ENCODE measurements at places on chromosomes 11 and 22.
A peak's percentile ranks its signal among the peaks of the same experiment; 100 is the strongest.

DNA sequence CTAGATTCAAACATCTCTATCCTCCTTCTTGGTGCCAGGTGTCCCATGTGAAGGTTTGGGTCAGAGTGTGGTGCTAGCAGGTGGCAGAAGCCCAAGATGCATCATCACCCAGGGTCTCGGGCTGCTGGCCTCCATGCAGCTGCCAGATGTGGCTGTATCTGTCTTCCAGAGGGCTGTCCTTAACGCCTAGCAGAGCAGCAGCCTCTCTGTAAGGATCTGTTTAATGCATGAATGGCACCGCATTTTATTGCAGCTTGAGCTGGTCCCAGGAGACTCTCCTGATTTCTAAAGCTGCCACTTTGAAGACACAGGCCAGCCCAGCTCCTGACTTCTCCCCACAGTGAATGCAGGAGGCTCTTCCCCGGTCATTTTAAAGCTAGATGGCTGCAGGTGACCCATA, 26.3 kb downstream of the SLC1A2 start:
- DNase-seq, result peak; percentile 18

- DNase-seq, result no peak
Observed at GRCh38 chr11:61685617-61685967, 5.4 kb downstream of the DAGLA start.

DNA sequence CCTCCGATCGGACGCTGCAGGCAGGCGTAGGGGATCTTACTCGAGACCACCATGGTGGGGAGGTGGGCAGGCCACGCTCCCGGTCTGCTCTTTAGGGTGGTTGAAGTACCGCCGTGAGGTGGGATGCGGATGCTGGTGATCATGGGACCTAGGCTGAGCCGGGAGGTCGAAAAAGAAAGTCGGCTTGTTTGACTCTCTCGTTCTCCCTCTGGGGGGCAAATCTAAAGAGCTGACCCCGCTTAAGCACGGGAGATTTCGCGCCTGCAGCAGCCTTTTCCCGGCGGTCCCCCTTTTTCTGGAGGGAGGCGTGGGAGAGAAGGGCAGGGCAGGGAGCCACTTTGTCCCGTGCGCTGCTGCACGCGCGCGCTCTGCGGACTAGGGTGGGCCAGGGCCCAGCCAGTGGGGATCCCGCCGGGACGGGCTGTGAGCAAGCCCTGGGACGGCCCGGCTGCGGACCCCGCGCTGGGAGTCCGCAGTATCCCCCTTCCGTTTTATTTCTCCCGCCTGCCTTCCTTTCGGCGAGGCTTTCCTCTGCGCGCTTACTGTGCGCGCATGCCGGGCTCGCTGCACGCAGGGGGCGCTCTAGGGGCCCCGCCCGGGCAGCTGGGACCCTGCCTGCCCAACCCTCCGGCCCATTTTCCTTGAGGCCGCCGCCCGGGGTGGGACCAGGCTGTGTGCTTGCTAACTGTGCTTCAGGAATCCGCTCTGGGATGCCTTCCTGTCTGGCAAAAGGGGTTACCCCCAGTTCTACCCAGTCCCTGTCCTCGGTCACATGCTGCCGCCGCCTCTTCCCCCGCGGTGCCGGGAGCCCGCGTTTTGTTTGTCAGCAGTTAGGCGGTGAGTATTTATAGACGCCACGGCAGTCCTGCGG, 81.0 kb downstream of the PRR5L start:
- peak; percentile 58 for DNase-seq

- no peak for DNase-seq
Observed at GRCh38 chr11:120516461-120517389, 5.2 kb downstream of the GRIK4 start.

DNA sequence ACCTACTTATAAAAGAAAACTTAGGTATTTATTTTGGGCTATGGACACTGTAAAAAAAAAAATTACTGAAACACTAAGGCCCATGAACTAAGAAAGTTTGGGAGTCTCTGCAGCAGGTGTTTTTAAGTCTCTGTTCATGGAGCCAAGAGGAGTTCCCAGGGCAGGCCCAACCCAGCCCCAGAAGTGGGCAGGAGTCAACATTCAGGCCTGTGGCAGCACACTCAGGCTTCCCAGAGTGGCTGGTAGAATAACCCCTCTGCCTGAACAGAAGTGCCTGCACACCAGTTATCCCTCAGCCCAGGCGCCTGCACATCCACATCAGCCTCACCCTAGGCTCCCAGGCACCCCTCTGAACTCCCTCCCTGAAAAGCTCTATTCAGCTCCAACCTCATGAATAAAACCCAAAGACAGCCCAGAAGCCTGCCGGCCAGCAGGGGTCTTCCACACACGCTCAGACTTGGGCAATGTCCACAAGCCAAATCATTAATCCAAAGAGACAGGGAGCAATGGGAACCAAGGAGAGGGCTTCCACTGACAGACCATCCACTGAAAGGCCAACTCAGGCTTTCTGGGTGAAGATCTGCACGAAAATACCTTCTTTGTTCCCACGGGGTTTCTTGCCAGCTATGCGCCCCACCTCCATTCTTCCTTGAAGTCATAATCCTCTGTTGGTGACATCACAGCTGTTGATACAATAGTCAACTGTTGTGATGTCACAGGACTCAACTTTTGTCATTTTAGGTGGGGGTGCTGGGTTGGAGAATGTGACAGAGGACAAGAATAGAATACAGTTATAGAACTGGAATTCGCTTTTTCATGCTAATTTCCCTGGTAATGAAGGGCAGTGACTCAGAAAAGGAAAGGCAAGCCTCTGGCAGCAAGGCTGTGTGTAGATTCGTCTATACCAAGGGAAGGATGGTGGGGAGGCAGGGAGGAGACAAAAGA, 83.7 kb downstream of the RPL27A start:
- DNase-seq, result peak; percentile 78

GRCh38 chr11:20111871-20112270, 48.4 kb downstream of the DBX1 start:
- DNase-seq, result no peak

DNA sequence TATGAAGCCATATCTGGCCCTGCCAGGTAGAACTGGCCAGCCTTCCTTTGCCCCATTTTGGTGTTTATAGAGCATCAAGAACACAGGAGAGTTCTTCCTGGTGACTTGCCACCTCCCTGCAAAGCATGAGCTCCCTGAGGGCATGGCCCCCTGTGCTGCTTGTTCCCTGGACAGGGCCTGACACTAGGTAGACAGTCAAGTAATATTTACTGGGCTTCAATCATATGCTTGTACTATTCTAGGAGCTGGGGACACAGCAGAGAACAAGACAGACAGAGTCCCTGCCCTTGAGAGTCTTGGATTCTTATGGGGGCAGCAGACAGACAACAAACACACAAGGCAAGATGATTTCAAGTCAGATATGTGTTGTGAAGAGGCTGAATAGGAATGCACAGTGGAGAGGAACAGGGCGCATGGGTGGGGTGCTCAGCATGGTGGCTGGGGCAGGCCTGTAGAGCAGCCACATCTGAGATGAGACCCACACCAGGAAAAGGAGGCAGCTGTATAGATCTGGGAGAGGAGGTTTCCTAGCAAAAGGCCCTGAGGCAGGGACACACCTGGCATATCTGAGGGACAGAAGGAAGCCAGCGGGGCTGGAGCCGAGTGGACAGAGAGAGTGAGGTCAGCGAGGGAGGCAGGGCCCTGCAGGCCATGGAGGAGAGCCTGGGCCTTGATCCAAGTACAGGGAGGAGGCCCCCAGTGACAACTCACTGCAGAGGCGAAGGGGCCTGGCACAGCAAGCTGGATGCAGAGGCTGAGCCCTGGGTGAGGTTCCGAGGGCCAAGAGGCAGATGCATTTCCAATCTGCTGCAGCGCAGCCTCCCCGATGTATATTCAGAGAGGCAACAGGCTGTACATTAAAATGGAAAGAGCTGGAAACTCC, 10.2 kb upstream of the CBX6 start:
- no peak for DNase-seq

DNA sequence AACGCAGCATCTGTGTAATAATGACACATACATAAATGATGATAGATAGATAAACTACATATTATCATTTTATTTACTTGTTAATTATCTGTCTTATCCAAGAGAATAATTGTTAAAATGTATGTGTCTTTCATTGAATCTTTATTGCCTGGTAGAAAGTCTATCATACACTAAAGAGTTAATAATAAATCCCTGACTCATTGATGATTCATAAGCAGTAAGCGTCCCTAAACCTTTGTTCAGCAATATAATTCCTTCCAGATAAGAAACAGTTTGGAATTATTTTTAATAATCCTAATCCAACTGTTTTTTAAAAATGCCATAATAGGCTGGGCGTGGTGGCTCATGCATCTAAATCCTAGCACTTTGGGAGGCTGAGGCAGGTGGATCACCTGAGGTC, 655.6 kb upstream of the CNTN5 start:
- DNase-seq, result peak; percentile 13

DNA sequence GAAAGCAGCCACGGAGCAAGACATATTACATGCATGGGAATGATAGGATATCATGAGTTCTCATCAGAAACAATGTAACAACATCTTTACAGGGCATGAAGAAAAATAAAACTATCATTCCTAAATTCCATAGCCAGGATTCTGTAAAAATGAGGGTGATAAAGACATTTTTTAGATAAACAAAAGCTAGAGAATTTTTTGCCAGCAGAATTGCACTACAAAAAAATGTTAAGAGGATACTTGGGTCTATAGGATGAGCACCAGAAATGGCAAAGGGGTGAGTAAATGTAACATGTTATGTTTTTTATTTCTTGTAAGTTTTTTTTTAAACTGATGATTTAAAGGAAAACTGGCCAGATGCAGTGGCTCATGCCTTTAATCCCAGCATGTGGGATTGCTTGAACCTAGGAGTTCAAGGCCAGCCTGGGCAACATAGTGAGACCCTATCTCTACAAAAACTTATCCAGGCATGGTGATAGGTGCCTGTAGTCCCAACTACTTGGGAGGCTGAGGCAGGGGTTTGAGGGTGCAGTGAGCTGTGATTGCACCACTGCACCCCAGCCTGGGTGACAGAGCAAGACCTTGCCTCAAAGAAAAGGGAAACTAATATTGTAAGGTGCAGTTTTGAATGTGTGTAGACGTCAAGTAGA, 33.2 kb downstream of the TBX1 start:
- DNase-seq, result no peak

DNA sequence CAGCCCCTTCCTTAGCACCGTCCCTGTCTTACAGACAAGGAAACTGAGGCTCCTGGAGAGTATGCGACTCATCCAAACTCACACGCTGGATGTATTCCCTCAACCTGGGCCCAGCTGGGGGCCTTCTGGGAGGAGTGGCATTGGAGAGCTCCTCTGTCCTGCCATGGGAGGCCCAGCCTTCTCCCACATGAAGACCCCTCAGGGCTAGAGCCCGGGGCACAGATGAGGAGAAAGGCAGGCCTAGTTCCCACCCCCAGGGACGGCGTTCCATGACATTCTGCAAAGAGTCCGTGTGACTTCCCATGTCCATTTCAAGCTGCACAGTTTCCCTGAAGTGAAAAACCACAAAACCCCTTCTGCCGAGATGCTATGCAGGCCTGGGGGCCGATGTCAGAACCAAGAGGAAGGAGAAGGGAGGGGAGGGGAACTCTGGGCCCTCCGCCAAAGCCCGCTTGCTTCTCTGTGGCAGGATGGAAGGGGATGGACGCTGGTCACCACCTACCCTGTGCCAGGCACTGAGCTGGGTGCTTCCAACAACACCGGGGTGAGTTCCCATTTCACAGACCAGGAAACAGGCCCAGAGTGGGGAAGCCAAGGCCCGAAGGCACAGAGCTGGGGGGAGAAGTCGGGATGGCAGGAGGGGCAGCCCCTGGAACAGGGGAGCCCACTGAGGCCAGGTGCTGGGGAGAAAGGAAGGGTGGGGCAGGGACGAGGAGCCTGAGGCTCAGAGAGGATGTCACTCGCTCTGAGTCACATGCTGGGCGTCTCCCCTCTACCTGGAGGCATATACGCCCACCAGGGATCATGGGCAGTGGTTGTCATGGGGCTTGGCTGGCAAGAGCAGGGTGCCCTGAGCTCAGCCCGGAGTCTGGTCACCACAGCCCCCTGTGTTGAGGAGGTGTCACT, 15.7 kb downstream of the RAC2 start:
- peak; percentile 77 for DNase-seq

DNA sequence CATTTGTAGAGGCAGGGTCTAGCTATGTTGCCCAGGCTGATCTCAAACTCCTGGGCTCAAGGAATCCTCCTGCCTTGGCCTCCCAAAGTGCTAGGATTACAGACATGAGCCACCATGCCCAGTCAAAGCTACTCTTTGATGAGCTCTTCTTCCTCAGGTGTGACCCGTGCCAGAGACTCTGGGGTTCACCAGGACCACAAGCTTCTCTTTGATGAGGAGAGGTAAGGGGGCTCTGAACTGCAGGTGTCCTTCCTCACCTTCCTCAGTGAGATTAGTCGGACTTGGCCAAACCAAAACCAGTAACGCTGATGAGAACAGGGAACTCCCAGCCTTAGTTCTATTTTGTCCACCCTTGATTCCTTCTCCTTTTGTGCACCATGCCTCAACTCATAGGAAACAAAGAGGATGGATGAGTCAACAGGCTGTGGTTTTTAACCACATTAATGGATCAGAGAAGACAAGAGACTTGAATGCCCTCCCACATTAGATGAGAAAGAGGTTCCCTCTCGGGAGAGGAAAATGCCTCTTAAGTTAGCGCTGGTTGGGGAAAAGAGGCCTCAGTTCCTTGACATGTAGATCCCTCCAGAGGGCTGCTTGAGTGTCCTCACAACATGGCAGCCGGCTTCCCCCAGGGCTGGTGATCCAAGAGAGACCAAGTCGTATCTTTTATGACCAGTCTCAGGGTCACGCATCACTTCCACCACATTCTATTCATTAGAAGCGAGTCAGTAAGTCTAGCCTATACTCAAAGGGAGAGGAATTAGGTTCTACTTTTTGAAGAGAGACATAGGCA, 25.7 kb upstream of the CTR9 start:
- DNase-seq, result peak; percentile 86

GRCh38 chr22:50701428-50702154, 29.0 kb downstream of the SHANK3 start:
- DNase-seq, result no peak

GRCh38 chr11:71962428-71963038, 33.7 kb downstream of the RNF121 start:
- peak; percentile 28 for DNase-seq

- no peak for DNase-seq
Observed at GRCh38 chr11:102510439-102511135, 20.0 kb downstream of the MMP7 start.

DNA sequence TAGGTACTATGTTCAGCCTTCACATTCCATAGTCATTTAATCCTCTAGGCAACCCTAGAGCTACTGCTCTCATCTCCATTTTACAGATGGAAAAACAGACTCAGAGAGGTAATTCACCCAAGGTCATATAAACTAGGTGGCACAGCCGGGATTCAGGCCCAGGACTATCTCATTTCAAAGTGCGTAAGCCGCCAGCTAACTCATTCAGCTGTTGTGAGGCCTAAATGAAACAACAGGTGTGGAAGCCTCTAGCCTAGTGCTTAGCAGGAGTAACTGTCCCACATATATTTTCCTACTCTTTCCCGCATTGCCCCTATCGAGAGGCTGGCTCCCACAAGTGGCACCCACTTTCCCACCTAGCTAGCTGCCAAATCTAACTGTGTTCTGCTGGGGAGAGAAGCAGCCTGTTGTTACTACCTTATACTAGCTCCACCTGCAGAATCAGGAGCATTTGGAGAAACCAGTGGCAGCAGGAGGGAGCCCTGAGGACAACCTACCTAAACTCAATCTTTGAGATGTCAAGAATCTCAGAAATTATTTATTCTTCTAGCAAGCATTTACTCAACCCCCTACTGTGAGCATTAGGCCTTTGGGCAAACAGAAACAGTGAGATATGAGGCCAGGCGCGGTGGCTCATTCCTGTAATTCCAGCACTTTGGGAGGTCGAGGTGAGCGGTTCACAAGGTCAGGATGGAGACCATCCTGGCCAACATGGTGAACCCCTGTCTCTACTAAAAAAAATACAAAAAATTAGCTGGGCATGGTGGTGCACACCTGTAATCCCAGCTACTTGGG, 20.9 kb downstream of the PRG3 start:
- DNase-seq, result no peak
